ENCODE measurements at places on chromosomes 5 and 9.

DNA sequence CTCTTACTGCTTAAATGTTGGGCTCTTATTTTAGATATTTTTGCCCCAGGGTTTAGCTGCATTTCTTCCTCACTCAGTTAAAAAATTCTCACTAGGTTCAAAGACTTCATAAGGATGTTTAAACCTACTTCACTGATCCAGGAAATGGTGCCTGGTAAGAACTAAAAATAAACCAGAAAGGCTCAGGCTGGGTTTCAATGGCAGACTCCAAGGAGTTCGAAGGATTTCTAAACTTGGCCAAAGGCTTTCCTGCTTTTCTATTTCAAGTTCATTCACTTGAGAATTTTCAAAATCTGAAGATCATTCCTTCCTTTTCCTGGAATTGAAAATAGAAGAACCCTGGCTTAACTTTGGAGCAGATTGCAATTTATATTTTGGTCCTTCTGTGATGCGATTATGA is 193.0 kb upstream of the MAP1B start:
- no peak for DNase-seq

DNA sequence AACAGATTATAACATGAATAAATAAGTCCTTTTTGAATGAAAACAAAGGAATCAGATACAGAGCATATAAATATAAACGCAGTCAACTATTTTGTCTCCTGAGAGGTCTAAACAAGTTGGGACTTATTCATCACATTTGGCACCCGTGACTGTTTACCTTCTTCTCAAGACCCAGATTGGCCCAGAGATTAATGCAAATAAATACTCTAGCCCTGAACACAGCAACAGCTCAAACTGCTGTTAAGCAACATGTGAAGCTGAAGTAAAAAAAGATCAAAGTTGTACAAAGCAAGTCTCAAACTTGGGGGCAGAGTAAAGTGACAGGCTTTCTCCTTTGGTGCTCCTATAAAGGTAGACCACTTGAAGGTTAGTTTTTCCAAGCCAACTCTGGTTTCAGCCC is 95.0 kb upstream of the NR5A1 start:
- DNase-seq: no peak

DNA sequence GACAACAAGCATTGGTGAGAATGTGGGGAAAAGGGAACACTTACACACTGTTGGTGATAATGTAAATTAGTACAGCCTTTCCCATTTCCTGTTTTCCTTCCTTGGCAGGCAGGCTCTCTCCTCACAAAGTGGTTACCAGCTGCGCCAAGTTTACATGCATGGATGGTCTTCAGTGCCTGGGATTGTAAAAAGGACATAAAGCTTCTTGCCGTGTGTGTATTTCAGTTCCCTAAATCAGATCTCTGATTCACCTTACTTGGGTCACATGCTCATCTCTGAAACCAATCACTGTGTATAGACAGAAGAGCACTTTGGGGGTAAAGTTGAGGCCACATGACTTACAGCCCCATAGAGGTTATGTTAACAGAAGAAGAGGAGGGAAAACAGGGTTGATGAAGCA is 92.8 kb downstream of the CAVIN4 start:
- DNase-seq: no peak

- no peak for DNase-seq
These were observed 5.5 kb downstream of the EFCAB9 start for GRCh38 chr5:172199446-172199845.

GRCh38 chr5:56829137-56829908 is 14.0 kb downstream of the MAP3K1 start:
- peak; percentile 58 for DNase-seq

GRCh38 chr9:107177243-107177839 is 105.7 kb upstream of the RAD23B start:
- no peak for DNase-seq

GRCh38 chr5:115605436-115605835 is 3.2 kb upstream of the TICAM2 start:
- DNase-seq: no peak

DNA sequence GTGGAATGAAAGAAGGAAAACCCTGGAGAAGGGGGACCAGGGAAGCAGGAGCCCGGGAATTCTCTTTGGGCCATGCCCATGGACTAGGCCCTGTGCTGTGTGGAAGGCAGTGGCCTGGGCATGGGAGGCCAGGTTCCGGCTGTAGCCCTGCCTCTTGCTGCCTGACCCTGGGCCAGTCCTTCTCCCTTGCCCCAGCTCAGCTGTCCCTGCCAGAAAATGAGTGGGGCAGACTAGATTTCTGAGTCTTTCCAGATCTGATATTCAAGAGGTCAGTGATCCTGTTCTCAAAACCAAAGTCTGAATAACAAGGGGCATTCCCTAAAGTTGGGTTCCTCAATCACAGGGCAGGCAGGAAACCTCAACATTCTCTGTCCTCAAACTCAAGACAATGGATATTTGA is 24.8 kb upstream of the CORO2A start:
- DNase-seq: no peak

DNA sequence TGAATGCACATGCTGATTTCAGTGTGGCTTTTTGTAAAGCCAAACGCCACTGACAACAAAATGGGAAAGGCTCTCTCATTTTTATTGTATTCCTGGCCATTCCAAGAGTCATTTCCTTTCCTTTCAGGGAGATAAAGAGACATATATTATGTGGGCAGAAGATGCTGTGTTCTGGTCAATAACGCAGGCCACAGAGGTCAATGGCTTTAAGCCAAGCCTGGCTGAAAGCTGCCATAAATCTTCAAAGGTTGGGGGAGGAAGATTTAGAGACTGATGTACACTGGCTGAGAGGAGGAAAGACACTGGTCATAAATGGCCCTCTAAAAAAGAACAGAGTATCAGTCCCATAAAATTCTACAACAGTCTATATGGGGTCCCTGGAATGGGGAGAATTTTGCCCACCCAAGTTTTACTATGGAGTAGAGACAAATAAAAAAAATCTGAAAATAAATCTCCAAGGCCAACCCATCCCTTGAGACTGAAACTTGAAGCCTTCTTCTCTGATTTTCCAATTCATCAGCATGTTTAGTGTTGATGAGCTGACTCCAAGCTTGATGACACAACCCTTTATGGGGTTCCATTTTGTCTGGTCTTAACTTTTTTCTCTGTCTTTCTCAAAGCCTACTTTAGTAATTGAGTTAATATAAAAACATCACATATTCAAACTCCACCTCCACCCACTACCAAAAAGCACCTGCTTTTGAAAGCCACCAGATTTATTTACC is 152.1 kb upstream of the SLC24A2 start:
- no peak for DNase-seq

DNA sequence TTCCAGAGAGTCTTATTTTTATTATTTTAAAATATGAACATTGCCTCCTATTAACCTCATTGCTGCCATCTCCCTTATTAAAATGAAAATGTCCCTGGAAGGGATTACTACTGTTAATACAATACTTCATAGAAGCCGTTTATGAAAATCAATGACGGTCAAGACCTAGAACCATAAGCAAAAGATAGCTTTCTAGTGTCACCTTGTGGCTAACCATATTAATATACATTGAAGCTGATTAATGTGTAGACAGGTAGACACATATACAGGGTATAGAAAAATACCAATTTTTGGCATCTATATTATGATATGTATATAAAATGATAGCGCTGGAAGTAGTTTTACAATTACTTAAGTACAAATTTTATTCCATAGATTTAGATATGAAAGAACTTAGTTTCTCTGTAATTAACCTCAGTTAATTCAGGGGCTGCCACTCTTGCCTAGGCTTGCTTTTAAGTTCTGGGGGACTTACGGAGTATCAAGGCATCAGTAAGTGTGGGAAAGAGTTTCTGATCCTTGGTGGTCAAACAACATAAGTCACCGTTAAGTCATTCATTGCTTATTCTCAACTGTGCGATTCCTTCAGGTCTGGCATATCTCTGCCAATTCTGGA is 2.5 kb upstream of the YTHDC2 start:
- DNase-seq: no peak
